ENCODE measurements at places on chromosomes 2 and 18.

DNA sequence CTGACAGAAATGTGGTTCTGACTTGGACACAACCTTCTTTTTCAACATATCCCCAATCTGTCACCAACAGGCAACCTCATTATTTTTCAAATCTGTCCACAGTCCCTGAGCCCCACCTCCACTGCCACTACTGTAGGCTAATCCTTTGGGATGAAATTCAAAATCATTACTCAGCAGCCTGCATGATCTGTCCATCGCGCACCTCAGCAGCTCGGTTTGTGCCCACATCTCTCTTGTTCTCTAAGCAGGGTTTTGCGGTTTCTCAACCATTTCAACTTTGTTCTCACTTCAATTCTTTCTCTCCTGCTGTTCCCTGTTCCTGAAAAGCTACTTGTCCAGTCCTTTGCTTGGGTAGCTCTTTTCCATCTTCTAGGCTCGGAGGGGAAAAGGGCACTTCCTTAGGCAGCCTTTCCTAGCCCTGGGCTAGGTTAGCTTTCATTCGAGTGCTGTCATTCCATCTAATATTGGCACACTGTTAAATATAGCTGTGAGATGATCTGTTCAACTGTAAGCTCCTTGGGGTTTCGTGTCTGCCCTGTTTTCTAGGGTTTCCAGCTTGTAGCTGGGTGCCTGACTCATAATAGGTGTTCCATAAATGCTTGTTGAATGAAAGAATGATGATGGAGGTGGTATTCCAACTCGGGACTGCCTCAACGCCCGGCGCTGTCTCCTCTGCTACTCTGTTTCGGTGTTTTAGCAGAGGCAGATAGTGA is 653 bp upstream of the ANKAR start:
- no peak for DNase-seq

GRCh38 chr2:203732092-203732952 is 25.9 kb downstream of the CD28 start:
- no peak for DNase-seq

GRCh38 chr2:16653799-16654198 is 11.8 kb downstream of the CYRIA start:
- DNase-seq: no peak

DNA sequence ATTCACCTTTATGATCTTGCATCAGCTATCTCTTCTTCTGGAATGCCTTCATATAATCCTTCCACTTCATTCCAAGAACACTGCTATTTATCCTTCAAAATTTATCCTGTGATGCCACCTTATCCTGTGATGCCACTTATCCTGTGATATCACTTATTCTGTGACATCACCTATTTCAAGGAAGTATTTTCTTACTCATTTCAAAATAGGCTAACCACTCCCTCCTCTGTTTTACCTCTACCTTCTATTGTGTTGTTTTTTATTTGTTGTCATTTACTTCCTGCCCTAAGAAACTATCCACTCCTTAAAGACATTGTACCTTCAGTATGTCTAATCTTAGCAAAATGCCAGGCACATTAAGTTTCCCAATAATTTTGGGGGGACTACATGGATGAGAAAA is 38.8 kb downstream of the CD226 start:
- DNase-seq: no peak

DNA sequence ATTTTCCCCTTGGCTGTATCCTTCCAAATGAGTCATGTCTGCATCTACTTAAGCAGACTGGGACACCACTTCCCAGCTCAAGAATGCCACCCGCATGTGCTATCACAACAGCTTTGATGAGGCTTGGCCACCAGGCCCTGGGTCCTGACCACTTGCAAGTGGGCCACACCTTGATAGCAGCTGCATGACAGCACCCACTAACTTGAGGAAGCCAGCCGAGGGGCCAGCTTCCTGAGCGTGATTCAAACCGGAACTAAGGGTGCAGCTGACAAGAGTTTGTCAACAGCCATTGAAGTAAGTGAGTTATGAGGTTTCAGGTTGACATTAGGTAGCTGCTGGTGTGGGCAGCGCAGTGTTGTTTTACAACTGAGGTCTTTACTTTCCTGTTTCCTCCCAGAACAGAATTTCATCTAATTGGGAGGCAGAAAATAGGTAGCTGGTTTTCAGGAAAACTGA is 54.4 kb downstream of the EPHA4 start:
- peak; percentile 71 for DNase-seq

- no peak for DNase-seq
Measured at GRCh38 chr2:96664366-96664925, 21.9 kb downstream of the FER1L5 start.

GRCh38 chr2:68839260-68839833 is 31.9 kb downstream of the BMP10 start:
- DNase-seq: no peak

DNA sequence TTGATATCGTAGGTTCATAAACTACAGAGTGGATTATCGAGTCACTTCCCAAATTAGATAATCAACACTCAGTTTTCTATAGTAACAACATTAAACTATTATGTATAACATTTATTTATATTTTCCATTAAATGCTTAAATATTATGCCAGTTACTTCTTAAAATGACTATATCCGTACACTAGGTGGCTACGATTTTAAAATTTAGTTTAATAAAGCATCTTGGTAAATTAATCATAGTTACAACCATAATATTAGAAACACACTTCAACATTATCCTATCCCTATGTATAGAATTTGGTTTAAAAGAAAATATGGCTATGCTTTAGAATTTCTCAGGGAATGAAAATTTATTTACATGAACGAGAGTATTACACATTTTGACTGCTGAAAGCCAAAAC is 80.3 kb downstream of the SLC25A12 start:
- no peak for DNase-seq

- DNase-seq: no peak
Measured at GRCh38 chr18:22296304-22296703, 121.4 kb downstream of the CTAGE1 start.

DNA sequence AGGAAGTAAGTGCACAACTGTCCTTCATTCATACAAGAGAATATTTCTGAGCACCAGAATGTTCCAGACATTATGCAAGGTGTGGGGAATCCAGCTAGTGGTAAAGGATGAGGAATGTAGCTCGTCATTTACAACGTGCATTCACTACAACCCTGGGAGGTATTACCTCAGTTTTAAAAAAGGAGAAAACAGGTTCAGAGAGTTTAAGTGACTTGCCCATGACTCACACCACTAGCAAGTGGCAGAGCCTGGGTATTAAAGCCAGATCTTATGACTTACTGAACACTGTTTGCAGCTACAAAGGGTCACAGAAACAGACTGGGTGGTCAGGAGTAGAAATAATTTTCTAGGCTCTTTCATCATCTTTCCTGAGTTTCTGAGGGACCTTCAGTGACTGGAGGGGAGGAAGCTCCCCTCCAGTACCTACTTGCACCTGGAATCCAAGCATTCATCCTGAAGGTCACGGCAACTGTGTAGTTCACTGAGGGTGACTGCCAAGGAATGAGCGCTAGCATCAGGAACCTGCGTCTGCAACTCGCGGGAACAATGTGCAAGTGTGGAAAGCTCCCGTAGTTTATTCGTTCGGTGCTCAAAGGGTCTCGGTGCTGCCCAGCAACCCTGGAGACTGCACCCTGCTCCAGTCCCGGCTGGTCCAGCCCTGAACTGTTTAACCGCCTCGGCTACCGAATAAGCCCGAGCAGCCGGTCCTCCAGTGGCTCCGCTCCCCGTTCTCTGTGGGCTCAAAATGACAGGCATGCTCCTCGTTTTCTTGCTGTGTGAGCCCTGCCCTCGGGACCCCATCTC is 647 bp downstream of the CCDC121 start:
- peak; percentile 17 for DNase-seq

GRCh38 chr2:164597983-164598382 is 23.3 kb downstream of the GRB14 start:
- no peak for DNase-seq

GRCh38 chr18:23710068-23710527 is 20.8 kb downstream of the LAMA3 start:
- no peak for DNase-seq

DNA sequence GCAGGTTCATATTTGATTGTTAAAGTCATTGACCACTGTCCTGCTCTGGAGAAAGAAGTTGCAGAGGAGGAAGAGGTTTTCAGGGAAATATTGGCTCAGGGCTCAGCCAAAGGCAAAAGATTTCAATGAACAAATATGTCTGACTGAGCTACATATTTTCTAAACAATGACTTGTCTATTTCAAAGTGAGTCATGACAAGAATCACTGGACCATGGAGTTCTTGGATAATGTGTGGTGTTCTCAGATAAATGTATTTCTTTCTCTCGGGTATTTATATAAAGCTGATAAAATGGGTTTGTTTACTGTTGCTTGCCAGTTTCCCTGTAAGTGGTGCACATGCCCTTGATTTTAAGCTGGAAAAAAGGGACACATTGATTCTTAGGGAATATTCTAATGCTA is 34.3 kb upstream of the RMP24 start:
- DNase-seq: no peak

GRCh38 chr2:164495491-164496223 is 125.6 kb downstream of the GRB14 start:
- DNase-seq: no peak

- no peak for DNase-seq
Measured at GRCh38 chr18:48122376-48122775, 191.9 kb upstream of the SMAD2 start.

GRCh38 chr2:217820904-217821303 is 181.9 kb downstream of the TNS1 start:
- DNase-seq: no peak

DNA sequence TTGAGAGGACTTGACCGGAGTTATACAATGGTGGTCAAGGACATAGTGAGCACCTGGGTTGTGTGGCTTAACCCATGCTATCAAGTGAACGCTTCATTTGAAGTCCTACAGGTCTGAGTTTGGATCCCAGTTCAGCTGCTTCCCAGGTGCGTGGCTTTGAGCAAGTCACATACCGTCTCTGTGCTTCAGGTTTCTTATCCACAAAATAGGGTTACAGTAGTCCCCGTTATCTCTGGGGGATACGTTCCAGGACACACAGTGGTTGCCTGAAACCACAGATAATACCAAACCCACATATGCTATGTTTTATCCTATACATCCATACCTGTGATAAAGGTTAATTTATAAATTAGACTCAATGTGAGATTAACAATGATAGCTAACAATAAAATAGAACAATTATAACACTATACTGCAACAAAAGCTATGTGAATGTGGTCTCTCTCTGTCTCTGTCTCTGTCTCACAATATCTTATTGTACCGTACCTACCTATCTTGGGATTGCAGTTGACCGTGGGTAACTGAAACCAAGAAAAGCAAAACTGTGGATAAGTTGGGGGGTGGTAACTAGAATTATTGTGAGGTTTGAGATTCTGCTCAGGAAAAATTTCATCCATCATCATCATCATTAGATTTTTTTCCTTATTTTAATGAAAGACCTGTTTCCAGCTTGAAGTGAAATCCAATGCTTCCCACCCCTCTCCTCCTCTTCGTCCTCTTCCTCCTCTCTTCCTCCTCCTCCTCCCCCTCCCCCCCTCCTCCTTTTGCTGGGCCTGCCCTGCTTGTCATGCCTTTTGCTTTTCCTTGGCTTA is 22.7 kb downstream of the LBH start:
- DNase-seq: no peak

- no peak for DNase-seq
Measured at GRCh38 chr2:12818416-12819102, 101.8 kb downstream of the TRIB2 start.

DNA sequence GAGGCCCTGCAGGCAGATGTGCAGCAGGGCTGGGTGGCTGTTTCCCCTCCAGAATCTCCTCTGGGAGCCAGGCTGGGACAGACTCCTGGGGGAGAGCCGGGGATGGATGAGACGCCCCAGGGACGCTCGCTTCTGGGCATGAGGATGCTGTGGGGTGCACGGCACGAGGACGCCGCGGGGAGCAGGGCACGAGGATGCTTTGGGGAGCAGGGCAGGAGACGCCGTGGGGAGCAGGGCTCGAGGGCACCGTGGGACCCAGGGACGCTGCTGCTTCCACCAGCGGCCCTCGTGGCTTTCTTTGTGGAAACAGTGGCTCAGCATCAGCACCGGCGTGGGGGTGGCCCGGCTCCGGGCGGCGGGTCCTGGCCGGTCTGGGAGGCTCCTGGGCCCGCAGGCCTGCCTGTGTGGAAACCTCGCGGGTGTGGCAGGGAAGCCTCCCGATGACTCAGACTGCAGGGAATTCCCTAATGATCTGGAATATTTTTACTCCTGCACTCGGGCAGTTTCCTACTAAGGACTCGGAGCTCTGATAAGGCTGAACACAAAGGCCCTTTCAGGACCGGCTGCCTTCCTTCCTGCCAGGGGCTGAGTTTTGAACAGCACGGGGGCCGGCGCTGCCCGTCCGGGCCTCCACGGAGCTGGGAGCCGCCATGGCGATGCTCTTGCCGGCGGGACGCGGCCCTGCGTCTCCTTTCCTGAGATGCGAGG is 62.6 kb downstream of the NFATC1 start:
- no peak for DNase-seq

- peak; percentile 67 for DNase-seq
Measured at GRCh38 chr2:27977731-27978312, 87.3 kb downstream of the BABAM2 start.

DNA sequence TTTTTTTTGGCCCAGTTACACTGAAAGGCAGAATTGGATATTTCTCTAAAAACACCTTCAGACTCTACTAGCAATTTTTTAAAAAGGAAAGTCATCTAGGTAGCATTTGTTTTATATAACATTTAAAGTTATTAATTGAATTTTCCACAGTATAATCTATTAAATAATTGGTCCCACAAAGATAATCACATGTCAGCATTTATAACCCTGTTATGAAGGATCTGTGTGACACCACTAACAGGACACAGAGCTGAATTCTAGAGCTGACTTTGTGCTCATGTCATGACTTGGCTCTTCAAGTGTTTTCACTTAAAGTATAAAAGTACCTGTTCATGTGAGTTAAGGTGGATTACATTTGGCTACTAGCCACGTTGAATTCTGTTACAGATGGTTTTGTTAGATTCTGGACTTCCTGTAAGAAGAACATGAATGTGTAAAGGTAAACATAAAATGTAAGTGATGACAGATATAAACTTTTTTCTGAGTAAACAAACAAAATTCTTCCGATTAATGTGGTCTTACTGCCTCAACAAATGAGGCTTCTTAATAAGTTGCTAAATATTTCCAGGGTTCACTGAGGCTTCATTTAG is 69.1 kb upstream of the PROKR1 start:
- no peak for DNase-seq

GRCh38 chr18:60895181-60895580 is 438.0 kb upstream of the CDH20 start:
- DNase-seq: no peak

GRCh38 chr2:64876137-64876647 is 113.0 kb upstream of the SLC1A4 start:
- no peak for DNase-seq

DNA sequence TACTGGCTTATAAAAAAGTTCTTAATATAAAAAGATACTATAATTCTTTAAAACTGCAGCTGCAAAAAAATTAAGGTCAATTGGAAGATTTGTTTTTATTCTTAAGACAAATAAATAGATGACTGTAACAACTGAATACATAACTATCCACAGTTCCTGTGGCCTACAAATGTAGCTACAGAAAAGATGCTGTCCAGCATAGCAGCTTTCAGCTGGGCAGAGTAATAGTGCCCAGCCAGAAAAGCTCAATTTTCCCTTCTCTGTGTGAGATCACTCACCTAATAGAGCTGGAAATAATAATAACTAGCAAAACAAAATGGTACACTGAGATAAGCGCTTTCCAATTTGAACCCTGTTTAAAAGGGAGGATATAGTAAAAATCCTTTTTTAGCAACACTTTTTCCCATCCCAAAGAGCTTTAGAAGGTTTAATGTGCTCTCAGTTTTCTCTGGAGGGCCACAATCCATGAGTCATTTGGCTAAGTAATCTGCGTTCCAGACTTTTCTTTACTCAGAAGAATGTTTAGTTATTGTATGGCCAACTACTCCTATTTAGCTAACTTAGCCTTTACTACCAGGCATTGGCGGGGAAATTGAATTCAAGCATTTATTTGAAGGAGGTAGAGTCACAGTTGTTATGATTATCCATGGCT is 158.1 kb upstream of the SLC39A10 start:
- no peak for DNase-seq

Data from T-helper 2 cell treated with Interferon-gamma antibody and Interleukin-4, amounts not matched to agents 5 μg/mL and 100 μg/mL, for 36 hours (primary cell).